ENCODE measurements at places on chromosomes 2 and 18. TPM values are rescaled to one million over a fixed set of nuclear protein-coding genes. Genes with fewer than 3 reads are reported as not detected.

Gene AQP4
- 0.35 TPM for total RNA-seq

Gene SLC11A1
- total RNA-seq: 1.2 TPM

Gene SLC19A3
- not detected for total RNA-seq

Gene BOLL
- not detected for total RNA-seq

Gene SMAD4
- total RNA-seq: 103 TPM

Gene RAB1A
- total RNA-seq: 51.0 TPM

Gene SERPINB2
- total RNA-seq: not detected

Gene CRYBA2
- not detected for total RNA-seq

Gene FBLN7
- 12.9 TPM for total RNA-seq

DNA sequence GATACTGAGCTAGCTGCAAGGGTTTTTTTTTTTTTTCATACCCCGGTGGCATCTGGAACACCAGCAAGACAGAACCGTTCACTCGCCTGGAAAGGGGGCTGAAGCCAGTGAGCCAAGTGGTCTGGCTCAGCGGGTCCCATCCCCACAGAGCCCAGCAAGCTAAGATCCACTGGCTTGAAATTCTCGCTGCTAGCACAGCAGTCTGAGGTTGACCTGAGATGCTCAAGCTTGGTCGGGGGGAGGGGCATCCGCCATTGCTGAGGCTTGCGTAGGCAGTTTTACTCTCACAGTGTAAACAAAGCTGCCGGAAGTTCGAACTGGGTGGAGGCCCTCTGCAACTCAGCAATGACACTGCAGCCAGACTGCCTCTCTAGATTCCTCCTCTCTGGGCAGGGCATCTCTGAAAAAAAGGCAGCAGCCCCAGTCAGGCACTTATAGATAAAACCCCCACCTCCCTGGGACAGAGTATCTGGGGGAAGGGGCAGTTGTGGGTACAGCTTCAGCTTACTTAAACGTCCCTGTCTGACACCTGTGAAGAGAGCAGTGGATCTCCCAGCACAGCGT, 5.1 kb upstream of the MIB1 start:
- H3K27ac ChIP-seq: peak overlapping the region; percentile 64
- peak; percentile 66 for DNase-seq
- H3K27me3 ChIP-seq: no peaks in the 10 kb centered on the region
- no peak overlapping the region for H3K4me3 ChIP-seq
- no peaks in the 10 kb centered on the region for H3K36me3 ChIP-seq
- peaks cover 13% of the 10 kb centered on the region for H3K4me1 ChIP-seq

GRCh38 chr2:102130647-102130991, 11.9 kb upstream of the IL1R1 start:
- no peaks in the 10 kb centered on the region for H3K36me3 ChIP-seq
- H3K27ac ChIP-seq: no peak overlapping the region
- DNase-seq: no peak
- H3K4me3 ChIP-seq: no peak overlapping the region
- no peaks in the 10 kb centered on the region for H3K4me1 ChIP-seq

DNA sequence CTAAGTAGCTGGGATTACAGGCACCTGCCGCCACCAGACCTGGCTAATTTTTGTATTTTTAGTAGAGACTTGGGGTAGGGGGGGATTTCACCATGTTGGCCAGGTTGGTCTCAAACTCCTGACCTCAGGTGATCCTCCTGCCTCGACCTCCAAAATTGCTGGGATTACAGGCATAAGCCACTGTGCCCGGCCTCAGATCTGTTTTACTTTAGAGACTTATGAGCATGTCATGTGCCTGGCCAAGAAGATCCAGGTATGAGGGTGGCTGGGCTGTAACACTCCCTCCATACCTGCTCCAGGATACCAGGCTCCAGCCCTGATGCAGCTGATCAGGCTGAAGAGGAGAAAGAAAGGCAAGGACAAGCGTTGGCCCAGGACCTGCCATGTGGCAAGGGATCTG, 125.0 kb downstream of the LPIN1 start:
- no peaks in the 10 kb centered on the region for H3K4me1 ChIP-seq
- H3K36me3 ChIP-seq: no peaks in the 10 kb centered on the region
- no peak overlapping the region for H3K4me3 ChIP-seq
- no peak for DNase-seq

DNA sequence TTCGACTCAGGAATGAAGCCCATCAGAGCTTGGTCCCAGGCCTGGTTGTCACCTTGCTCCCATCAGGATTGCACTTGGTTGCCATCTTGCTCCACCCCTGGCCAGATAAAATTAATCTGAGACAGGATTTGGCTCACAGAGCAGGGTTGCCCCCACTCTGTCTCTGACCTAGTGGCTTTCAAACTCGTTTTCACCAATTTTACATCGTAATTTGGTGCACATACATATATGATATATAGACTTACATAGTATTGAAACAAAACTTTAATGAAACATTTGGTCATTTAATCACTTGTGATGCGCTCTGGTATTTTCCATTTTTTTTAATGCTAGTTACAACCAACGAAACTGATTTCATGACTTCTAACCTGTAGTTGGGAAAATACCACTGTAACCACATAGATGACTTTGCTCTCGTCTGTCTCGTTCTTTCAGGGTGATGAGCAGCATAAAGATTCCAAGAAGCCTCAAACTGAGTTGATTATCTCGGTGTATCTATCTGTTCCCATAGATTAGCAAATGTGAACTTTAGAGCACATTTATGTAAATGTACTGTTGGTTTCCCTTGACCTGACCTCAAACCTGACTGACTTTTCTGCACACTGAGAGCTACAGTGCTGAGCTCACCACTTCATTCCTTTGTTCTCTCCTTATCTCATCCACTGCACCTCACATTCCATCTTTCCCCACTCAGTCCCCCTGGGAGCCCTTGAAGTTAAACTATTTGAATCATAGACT, 30.5 kb upstream of the PLB1 start:
- no peak overlapping the region for H3K27ac ChIP-seq
- H3K4me1 ChIP-seq: peaks cover 5% of the 10 kb centered on the region
- no peaks in the 10 kb centered on the region for H3K27me3 ChIP-seq
- no peak for DNase-seq
- H3K36me3 ChIP-seq: no peaks in the 10 kb centered on the region

DNA sequence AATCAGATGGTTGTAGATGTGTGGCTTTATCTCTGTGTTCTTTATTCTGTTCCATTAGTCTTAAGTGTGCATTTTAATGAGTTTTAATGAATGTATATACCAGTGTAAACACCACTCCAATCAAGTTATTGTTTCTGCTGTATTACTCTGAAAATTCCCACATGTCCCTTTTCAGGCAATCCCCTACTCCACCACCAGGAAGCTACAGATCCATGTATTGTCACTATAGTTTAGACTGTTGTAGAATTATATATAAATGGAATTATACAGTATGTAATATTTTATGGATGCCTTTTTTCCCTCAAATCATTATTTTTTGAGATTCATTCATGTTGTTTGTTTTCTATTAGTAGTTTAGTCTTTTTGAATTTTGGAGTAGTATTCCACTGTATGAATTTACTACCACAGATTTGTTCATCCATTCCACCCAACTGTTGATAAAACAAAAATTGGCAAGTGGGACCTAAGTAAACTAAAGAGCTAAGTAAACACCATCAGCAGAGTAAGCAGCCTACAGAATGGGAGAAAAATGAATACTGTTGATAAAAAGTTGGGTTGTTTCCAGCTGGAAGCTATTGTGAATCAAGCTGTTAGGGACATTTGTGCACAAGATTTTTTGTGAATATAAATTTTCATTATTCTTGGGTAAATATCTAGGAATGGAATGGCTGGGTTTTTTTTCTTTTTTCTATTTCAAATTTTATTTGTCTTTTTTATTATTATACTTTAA, 262.0 kb downstream of the CAMKMT start:
- no peaks in the 10 kb centered on the region for H3K27me3 ChIP-seq
- H3K36me3 ChIP-seq: no peaks in the 10 kb centered on the region
- H3K27ac ChIP-seq: no peak overlapping the region

DNA sequence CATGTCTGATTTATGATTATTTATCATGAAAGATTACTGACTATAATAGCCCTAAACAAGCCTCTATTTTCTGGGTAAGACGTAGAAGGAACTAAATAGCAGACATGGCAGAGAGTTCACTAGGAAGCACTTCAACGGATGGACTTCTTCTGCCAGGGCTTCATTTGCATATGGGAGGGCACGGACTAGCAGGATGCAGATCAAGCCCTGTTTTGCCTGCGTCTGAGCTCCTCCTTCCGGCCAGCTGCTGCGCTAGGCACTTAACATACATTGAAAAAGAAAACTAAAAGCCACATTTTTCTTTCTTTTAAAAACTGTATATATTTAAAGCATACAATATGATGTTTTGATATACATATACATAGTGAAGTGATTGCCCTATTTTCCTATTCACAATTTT, 340.0 kb upstream of the MEX3C start:
- H3K36me3 ChIP-seq: no peaks in the 10 kb centered on the region
- no peak overlapping the region for H3K27ac ChIP-seq

DNA sequence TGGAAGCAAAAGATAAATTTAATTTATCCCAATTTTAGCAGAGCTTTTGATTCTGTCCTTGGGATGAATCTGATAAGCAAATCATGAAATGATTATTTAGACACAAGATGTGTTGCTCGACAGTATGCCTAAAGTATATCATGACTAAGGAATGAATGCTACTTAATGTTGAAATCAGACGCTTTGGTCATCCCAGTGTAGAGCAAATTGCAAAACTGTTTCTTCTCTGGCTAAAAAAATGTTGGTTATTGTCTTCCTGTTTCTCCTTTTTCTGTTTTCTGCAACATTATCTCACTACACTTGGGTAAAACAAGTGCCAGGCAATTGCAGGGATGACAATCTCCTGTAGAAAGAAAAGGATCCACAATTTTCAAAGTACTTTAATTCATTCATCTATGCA, 66.4 kb downstream of the BABAM2 start:
- no peak overlapping the region for H3K4me3 ChIP-seq
- H3K27ac ChIP-seq: no peak overlapping the region
- DNase-seq: no peak
- H3K27me3 ChIP-seq: no peaks in the 10 kb centered on the region
- no peaks in the 10 kb centered on the region for H3K36me3 ChIP-seq
- H3K4me1 ChIP-seq: peaks cover 15% of the 10 kb centered on the region

DNA sequence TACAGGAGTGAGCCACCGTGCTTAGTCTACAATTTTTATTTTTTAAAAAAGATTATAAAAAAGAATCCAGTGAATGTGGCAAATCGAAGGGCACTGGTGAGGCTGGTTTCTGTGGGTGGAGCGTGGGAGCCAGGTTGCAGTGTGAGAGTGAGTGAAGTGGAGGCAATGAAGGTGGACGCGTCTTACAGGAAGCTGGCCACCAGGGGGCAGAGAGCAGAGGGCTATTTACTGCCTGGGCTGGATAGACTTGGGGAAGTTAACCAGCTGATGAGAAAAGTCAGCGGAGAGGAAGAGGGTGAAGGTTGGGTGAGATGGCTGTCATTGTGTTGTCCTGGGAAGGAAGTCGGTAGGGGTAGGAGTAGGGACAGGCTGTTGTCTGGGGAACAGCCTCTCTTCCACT, 6.8 kb downstream of the SCTR start:
- H3K36me3 ChIP-seq: no peaks in the 10 kb centered on the region
- H3K4me3 ChIP-seq: no peak overlapping the region
- H3K27ac ChIP-seq: no peak overlapping the region
- H3K4me1 ChIP-seq: no peaks in the 10 kb centered on the region

- H3K27me3 ChIP-seq: no peaks in the 10 kb centered on the region
- H3K36me3 ChIP-seq: no peaks in the 10 kb centered on the region
- DNase-seq: no peak
- no peak overlapping the region for H3K27ac ChIP-seq
These were observed 856.8 kb upstream of the GCFC2 start for GRCh38 chr2:76567478-76567877.

DNA sequence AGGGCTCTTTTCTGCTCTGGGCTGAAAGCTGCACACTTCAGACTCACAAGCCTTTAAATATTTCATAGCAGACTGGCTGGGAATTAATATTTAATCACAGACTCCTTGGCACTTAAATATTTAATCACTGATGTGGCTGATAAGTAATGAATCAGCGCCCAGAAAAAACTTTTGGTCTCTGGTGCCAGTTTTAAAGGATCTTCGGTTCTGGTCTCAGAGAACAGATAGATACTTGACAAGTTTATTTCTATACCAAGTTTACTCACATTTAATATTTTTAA, 201.2 kb downstream of the MYCN start:
- H3K4me1 ChIP-seq: no peaks in the 10 kb centered on the region
- H3K27me3 ChIP-seq: no peaks in the 10 kb centered on the region
- no peak for DNase-seq
- H3K27ac ChIP-seq: no peak overlapping the region
- H3K36me3 ChIP-seq: no peaks in the 10 kb centered on the region

DNA sequence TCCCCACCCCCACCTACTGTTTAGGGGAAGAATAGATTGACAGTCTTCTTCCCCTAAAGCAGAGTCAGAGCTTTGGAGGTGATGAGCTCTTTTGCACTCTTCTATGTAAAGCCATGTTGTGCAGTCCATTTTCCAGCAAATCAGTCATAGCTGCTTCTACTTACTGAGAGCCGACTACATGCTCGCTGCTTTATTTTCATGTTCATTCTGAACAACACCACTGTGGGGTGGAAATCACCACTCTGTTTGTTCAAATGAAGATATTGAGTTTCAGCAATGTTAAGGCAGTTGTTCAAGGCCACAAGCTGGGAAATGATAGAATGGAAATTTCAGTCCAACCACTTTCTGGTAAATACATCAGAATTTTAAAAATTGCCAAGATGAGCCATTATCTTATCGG, 88.3 kb downstream of the INSIG2 start:
- H3K36me3 ChIP-seq: no peaks in the 10 kb centered on the region
- H3K27me3 ChIP-seq: no peaks in the 10 kb centered on the region
- DNase-seq: no peak
- H3K27ac ChIP-seq: no peak overlapping the region
- H3K4me1 ChIP-seq: no peaks in the 10 kb centered on the region

GRCh38 chr2:160921386-160921964, 238.8 kb upstream of the TANK start:
- H3K4me1 ChIP-seq: no peaks in the 10 kb centered on the region
- no peaks in the 10 kb centered on the region for H3K36me3 ChIP-seq
- H3K27ac ChIP-seq: no peak overlapping the region

- no peak overlapping the region for H3K4me3 ChIP-seq
- H3K27me3 ChIP-seq: no peaks in the 10 kb centered on the region
- H3K27ac ChIP-seq: no peak overlapping the region
- H3K4me1 ChIP-seq: no peaks in the 10 kb centered on the region
- no peaks in the 10 kb centered on the region for H3K36me3 ChIP-seq
- no peak for DNase-seq
These were observed 190.0 kb upstream of the KYNU start for GRCh38 chr2:142687509-142687908.

All from T-cell (primary cell).